ENCODE measurements at places on chromosomes 11 and 22.

DNA sequence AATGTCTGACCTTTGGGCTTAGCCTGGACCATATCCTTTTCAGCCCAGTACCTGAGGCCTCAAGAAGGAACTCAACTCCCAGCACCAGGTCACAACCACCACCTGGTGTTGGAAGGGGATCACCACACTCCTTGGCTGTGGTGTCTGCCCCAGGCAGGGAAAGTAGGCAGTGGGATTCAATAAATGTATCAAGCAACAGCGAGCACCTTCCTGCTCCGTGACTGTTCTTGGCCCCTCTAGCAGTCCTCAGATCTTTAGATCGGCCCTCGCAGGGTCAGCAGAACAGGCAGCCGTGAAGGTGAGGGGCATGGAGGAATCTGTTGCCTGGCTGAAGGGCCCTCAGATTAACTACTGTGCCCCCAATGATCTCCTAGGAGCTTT lies 15.9 kb downstream of the ARFGAP2 start:
- DNase-seq, result no peak

DNA sequence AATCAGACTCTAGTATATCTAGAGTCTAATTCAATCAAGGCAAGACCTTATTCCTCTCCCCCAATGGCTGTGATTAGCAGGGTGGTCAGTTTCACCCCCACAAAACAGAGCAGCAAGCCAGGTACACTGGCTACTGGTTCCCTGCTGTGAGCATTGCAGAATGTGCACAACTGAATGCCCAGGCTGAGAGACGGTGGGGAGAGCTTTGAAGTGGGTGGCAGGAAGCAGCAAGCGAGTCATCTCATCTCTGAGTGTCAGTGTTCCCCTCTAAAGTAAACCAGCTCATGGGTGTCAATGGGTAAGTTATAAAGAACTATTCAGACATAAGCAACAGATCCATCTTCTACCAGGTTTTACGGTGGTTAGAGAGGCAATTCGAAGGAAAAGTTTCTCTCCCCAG lies 37.6 kb downstream of the GAB4 start:
- no peak for DNase-seq

- no peak for DNase-seq
These were observed 21.4 kb downstream of the PATL1 start for GRCh38 chr11:59647245-59647980.

DNA sequence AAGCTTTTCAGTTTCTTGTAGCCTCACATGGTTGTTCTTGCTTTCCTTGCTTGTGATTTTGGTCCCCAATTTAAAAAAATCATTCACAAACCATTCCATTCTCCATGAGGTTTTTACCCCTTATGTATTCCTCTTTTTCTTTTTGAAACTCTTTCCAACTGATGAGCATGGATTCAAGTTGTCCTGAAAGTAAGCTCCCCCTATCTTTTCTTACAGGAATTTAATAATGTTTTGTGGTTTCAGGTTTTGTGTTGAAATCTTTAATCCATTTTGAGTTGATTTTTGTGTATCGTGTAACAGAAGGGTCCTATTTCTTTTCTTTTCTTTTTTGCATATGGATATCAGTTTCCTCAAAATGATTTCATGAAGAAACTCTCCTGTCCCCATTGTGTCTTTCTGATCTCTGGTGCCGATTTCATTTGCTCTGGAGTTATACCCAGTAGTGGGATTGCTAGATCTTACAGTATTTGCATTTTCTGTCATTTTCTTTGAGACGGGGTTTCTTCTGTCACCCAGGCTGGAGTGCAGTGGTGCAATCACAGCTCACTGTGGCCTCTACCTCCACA lies 58.5 kb downstream of the LRRC74B start:
- DNase-seq, result no peak

- no peak for DNase-seq
These were observed 635 bp downstream of the PRR5 start for GRCh38 chr22:44702479-44703198.
